ENCODE measurements at places on chromosomes 4 and X. TPM values are rescaled to one million over a fixed set of nuclear protein-coding genes. Genes with fewer than 3 reads are reported as not detected.

- no peak overlapping the region for H3K27ac ChIP-seq
- H3K4me1 ChIP-seq = peaks cover 32% of the 10 kb centered on the region
- peak overlapping the region; percentile 65 for H3K4me3 ChIP-seq
- no peak for DNase-seq
- H3K27me3 ChIP-seq = peaks cover 4% of the 10 kb centered on the region
These were observed 4.5 kb upstream of the PLCXD1 start for GRCh38 chrX:276581-277201.

- DNase-seq = no peak
- no peaks in the 10 kb centered on the region for H3K27me3 ChIP-seq
- H3K27ac ChIP-seq = no peak overlapping the region
- peaks cover 10% of the 10 kb centered on the region for H3K4me1 ChIP-seq
These were observed 147.8 kb upstream of the BCOR start for GRCh38 chrX:40245488-40246071.

Gene TSC22D3
- total RNA-seq = 3,144 TPM

Gene PABPC1L2A
- not detected for total RNA-seq

GRCh38 chr4:139898293-139898692 is 232.7 kb downstream of the MGST2 start:
- no peak overlapping the region for H3K27ac ChIP-seq
- H3K36me3 ChIP-seq = no peaks in the 10 kb centered on the region
- no peak for DNase-seq
- no peaks in the 10 kb centered on the region for H3K4me1 ChIP-seq
- peak overlapping the region; percentile 1 for H3K4me3 ChIP-seq
- H3K27me3 ChIP-seq = no peaks in the 10 kb centered on the region

Gene SPARCL1
- total RNA-seq = not detected

GRCh38 chr4:113467581-113467980 is 294.0 kb downstream of the CAMK2D start:
- H3K36me3 ChIP-seq = peaks cover 16% of the 10 kb centered on the region
- no peak overlapping the region for H3K4me3 ChIP-seq
- H3K4me1 ChIP-seq = no peaks in the 10 kb centered on the region
- no peaks in the 10 kb centered on the region for H3K27me3 ChIP-seq

Gene FGF5
- 0.06 TPM for total RNA-seq

Gene NPY2R
- total RNA-seq = not detected

Gene BGN
- total RNA-seq = not detected

- DNase-seq = no peak
- no peak overlapping the region for H3K27ac ChIP-seq
- no peak overlapping the region for H3K4me3 ChIP-seq
- H3K27me3 ChIP-seq = no peaks in the 10 kb centered on the region
These were observed 454.9 kb upstream of the FAT1 start for GRCh38 chr4:187178587-187178986.

Gene STOX2
- total RNA-seq = not detected

DNA sequence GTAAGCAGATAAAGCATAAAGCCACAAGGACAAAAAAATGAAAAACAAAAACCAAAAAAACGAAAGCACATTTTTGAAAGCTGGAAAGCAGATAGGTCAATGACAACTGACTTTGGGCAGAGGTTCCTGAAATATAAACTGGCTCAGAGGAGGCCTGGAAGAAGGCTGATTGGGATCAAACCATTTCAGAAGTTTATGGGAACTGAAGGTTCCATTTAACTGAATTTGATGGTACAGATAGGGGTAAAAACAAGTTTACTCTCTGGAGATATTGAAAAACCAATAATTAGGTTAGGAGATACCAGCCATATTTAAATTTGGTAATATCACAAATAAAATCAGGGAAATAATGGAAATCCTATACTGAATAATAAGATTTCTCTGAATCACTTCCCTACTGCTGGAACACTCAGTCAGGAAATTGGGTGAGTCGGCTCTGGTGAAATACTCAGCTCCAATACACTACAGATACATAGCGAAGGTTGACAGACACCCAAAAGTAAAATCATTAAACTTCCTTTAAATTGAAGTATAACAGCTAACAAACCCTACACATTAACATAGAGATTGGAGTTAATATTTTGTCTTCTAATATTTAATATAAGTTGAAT is 1584.3 kb downstream of the STIM2 start:
- H3K27ac ChIP-seq = no peak overlapping the region
- no peaks in the 10 kb centered on the region for H3K27me3 ChIP-seq
- no peak overlapping the region for H3K4me3 ChIP-seq
- DNase-seq = no peak
